ENCODE measurements at places on chromosomes 1 and 21. TPM values are rescaled to one million over a fixed set of nuclear protein-coding genes. Genes with fewer than 3 reads are reported as not detected.

DNA sequence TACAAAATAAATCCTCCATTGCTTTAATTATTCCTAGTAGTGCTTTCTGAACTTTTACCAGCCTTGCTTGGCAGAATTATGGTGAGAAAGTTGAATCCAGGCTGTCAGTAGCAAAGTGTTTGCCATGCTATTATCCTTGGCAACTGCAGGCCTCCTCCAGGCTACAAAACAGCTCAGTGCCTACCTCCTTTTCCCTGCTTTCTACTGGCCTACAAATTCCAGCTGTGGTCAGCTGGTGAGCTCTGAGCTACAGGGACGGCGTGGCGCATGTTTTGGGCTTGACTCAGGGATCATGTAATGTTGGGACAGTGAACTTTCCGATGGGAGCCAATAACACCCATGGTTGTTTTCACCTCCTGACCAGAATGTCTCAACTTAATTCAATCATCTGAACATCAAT, 456.1 kb upstream of the ADAMTS5 start:
- H3K4me3 ChIP-seq, result no peak overlapping the region
- no peak for DNase-seq
- H3K27ac ChIP-seq, result peak overlapping the region; percentile 33
- H3K4me1 ChIP-seq, result peaks cover 31% of the 10 kb centered on the region
- no peaks in the 10 kb centered on the region for H3K27me3 ChIP-seq

DNA sequence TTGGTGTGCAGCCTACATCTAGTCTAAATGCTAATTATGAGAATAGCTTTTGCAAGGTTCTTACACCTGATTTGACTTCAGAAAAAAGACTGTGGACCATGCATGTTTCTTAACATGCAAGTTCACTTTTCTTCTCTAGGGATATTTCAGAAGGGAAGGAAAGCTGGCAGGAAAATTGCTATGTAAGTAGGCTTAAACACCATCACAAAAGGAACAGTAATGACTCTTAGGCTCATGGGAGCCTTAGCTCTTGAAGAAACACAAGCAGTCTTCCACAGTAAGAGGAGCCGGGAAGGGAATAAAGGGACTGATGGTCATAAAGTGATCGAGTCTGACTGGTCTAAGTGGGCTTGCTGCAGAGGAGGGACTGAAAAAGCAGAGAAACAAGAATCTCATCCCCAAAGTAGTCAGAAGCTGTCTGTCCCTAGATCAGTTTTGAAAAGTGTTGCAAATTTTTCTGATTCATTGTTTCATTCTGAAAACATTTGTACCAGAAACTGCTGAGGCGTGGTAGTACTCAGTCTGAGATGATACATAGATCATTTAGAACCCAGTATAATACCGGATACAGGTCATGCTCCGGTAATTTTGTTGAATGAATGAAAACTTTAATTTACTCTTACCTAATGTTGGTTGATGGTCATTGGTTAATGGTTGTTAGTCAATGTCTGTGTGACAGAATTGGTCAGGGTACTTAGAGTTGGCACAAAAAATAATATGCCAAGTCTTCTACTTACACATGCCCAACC, 40.9 kb downstream of the SMYD2 start:
- no peak overlapping the region for H3K27ac ChIP-seq
- no peak overlapping the region for H3K4me3 ChIP-seq
- peaks cover 5% of the 10 kb centered on the region for H3K36me3 ChIP-seq
- no peaks in the 10 kb centered on the region for H3K27me3 ChIP-seq
- no peak for DNase-seq

- DNase-seq, result no peak
- no peaks in the 10 kb centered on the region for H3K4me1 ChIP-seq
- H3K27me3 ChIP-seq, result no peaks in the 10 kb centered on the region
- no peak overlapping the region for H3K4me3 ChIP-seq
These were observed 191.2 kb upstream of the SAMSN1 start for GRCh38 chr21:14737284-14737691.

DNA sequence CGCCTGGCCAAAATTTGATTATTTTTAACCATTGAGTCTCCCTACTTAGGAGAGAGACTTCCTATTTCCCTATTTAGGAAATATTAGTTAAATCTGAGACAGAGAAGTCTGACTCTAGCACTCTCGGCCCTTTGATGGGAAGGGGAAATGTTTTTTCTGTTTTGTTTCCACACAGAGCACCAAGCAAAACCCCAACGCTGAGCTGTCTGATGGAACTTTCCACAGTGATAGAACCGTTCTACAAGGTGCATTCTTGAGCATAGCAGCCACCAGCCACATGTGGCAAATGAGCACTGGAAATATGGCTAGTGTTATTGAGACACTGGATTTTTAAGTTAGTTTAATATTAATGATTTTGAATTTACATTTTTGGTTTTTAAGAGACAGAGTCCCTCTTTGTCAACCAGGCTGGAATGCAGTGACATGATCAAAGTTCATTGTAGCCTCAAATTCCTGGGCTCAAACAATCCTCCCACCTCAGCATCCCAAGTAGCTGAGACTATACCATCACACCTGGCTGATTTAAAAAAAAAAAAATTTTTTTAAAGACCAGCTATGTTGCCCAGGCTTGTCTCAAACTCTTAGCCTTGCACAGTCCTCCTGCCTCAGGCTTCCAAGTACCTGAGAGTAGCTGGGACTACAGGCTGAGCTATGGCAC, 77.3 kb upstream of the GALNT2 start:
- H3K27me3 ChIP-seq, result no peaks in the 10 kb centered on the region
- no peak for DNase-seq
- peaks cover 20% of the 10 kb centered on the region for H3K4me1 ChIP-seq
- no peak overlapping the region for H3K4me3 ChIP-seq
- no peak overlapping the region for H3K27ac ChIP-seq
- no peaks in the 10 kb centered on the region for H3K36me3 ChIP-seq

The OPRD1 gene
- total RNA-seq, result 0.07 TPM
